Hematopoietic multipotent progenitor cell treated with erythropoietin and hydrocortisone succinate and interleukin-3 and kit ligand, for 17 days (in vitro differentiated cells): ENCODE measurements at places on chromosomes 13 and 19.

DNA sequence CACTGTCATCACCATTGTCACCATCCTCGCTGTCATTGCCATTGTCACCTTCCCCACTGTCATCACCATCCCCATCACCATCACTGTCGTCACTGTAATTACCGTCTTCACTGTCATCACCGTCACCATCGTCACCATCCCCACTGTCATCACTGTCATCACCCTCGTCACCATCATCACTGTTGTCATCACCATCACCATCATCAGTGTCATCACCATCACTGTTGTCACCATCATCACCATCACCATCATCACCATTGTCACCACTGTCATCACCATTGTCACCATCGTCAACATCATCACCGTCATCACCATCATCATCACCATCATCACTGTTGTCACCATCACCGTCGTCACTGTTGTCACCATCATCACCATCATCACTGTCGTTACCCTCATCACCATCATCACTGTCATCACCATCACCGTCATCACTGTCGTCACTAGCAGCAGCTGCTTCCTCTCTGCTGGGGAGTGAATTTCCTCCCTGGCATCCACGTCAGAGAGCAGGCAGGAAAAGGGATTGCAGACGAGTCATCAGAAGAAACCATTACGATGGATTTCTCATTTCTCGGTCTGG, 27.3 kb downstream of the TMEM255B start:
- no peak for DNase-seq

DNA sequence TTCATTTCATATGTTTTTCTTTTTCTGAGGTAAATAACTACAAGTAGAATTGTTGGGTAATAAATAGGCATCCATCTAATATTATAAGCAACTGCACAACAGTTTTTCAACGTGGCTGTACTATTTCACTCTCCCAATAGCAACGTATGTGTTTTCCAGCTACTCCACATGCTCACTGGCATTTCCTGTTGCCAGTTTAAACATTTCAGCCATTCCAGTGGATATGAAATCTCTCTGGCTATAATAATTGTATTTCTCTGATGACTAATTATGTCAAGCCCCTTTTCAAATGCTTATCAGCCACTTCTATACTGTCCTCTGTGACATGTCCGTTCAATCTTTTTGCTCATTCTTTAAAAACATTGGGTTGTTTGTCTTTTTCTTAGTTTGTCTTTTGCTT, 26.8 kb upstream of the ALOX5AP start:
- no peak for DNase-seq

DNA sequence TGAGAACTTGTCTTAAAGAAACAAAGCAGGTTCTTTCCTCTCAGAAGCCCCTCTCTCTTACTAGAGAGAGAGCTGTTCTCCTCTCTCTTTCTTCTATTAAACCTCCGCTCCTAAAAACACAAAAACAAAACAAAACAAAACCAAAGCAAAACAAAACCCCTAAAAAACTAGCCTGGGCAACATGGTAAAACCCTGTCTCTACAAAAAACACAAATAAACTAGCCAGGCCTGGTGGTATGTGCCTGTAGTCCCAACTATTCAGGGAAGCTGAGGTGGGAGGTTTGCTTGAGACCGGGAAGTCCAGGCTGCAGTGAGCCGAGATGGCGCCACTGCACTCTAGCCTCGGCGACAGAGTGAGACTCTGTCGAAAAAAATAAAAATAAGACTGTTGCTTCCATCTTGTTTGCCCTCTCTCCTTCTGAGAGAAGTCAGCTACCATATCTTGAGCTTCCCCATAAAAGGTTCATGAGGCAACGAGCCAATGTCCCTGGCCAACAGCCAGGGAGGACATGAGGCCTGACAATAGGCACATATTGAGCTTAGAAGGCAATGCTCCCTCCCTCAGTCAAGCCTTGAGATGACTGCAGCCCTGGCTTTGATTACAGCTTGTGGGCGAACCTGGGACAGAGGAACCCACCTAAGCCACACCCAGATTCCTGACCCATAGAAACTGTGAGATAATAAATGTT, 17.5 kb upstream of the FLT3 start:
- DNase-seq, result peak; percentile 26

- DNase-seq, result no peak
Measured at GRCh38 chr13:50714891-50715290, 128.6 kb downstream of the DLEU7 start.

- no peak for DNase-seq
Measured at GRCh38 chr19:18919900-18920214, 342 bp downstream of the DDX49 start.

GRCh38 chr13:74062933-74063332, 71.3 kb downstream of the KLF12 start:
- DNase-seq, result no peak

DNA sequence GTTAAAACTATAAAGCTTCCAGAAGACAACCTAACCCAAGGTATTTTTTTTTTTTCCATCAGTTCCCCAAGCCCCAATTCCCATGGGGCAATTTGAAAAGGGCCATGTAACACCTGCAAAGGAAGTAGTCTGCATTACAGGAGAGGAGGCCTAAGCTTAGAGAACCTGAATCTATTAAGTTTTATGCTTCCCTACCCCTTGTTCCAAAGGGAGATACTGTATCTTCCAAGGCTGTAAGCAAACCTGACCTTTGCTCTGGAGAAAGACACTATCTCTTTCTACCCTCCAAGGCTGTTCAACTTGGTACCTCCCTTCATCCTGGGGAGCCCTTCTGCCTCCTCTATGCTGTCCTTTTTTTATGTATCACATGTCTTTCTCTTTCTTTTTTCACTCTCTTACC, 15.0 kb downstream of the KATNAL1 start:
- no peak for DNase-seq

- no peak for DNase-seq
Measured at GRCh38 chr19:28020619-28021258, 1192.2 kb downstream of the UQCRFS1 start.
